ENCODE measurements at places on chromosomes 12 and 14.

- no peak for DNase-seq
Measured at GRCh38 chr12:108134744-108135143, 5.7 kb downstream of the WSCD2 start.

DNA sequence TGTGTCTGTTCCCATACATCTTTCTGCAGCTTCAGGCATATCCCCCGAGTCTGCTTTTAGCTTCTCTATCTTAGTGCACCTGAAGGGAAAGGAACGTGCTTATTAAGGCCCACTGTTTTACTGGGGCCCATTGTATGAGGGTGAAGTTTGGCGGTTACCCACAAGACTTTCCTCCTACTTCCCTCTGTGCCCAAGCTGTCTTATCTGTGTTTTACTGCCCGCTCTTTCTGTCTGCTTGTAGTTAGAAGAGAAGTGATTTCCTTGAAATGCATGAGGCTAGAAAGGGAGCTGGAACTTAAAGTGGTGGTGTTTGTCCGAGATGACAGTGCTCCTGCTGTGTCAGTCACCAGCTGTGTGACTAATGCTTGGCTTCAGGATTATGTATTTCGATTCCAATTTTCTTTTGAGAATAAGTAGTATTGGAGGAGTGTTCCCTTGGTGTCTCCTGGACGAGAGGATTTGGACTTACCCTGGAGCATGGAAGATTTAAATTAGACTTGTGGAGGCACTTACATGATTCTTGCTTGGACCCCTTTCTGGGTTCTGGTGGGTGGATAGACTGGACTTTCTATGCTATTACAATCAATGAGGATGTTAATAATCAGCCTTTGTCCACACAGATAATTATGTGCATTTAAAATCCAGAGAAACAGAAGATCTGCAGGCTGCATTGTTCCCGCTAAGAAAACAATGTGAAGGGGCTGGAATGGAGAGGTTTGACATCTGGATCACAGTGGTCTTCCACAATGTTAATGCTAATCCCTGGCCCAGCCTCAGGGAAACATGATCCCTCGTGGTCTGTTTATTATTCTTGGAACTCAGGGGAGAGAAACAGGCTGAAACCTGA lies 13.9 kb upstream of the KRT86 start:
- no peak for DNase-seq

DNA sequence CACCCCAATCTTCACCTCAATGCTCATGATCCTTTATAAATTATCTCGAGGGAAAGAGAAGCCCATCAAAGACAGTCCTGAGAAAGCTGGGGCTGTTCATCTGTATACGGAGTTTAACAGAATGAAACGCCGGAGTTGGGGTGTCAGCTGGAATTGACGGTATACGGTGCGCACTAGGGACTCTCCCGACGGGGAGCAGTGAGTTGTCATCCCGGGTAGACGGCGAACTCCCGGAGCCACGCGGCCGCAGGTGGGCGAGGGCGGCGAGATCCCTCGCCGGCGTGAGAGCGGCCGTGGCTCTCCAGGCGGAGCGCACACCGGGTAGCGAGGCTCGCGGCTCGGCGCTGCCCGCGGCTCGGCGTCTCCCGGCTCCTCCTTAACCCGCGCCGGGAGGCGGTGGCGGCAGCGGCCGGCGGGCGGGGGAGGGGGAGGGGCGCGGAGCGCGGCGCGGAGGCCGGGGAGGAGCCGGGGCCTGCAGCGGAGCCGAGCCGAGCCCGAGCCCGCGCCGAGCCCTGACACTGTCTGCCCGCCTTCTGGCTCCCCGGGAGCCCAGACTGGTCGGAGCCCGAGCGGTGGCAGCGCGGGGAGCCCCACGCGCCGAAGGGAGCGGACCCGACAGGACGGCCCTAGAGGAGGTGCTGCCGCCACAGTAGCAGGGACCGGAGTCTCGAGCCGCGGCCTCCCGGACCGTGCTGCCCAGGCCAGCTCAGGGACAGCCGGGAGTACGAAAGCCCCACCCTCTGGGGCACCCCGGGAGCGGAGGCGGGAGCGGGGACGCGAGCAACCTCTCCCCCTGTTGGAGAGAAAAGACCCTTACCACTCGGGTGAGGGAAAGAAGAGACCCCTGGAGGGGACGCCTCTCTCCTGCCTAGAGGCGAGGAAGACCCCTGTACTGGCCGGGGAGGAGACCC lies at the start of gene FOXJ2:
Gene FOXJ2 (plus strand): TSS at position 475 of the 911 bp plus-strand sequence. CDS start 7,117 bp downstream, outside the sequence.
- no peak for DNase-seq

DNA sequence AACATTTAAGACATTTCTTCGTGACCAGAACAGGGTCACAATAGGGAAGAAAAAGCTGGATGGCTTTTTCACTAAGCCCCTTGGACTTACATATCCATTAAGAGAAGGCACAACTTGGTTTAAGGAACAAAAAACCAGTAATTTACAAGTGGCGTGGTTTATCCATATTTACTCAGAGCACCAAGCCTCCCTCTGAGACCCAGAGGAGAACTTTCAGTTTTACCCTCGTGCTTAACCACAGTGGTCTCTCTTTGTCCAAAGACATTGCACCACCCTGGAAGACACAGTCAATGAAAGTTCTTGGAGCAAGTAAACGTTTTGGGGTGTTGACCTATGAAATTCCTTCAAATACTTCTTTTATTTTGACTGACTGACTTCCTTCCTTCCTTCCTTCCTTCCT lies 52.5 kb downstream of the SSPN start:
- no peak for DNase-seq

DNA sequence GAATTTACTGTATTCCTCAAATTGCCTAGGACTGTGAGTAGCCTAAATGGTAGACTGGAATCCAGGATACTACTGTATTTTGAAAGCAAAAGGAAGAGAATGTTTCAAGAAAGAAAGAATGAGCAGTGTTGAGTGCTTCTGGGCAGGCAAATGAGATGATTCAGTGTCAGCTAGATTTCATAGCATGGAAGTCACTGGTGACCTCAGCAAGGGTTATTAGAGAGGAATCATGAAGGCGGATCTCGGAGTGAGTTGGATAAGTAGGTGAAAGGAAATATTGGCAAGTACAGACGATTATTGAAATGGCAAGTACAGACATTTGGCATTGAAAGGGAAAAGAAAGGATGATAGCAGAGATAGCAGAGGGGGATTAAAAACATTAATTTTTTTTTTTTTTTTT lies 27.1 kb downstream of the VRK1 start:
- no peak for DNase-seq

GRCh38 chr14:61456720-61457119 lies 135.3 kb downstream of the PRKCH start:
- DNase-seq = no peak

All from brain pericyte (primary cell).